ENCODE measurements at places on chromosomes 5 and 9. TPM values are rescaled to one million over a fixed set of nuclear protein-coding genes. Genes with fewer than 3 reads are reported as not detected.

Gene LRRC70
- polyA plus RNA-seq, result 2.4 TPM

Gene SPATA9
- not detected for polyA plus RNA-seq

DNA sequence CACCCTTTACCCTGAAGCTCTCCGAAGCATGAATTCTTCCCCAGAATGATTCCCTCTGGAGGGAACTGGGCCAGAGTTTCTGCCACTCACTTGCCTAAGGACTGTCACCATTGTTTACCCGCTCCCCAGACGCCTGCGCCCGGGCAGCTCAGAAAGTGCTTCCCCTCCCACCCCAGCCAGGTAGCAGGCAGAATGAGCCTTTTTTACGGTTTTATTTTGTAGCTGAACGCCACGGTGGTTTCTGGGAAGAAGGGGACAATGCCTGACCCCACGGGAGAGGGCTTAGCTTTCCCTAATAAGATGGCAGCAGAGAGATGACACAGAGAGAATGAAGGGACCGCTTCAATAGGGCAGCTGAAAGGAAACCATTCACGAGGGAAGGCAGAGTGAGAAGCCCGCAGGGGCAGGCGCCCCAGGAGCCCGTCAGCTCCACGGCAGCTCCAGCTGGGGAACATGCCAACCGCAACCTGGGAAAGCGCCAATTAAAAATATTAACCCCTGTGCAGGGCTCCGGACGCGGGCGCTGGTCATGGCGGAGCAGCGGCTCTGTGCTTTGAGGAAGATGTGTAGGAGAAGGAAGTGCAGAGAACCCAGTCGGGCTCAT is 20.4 kb upstream of the NTNG2 start:
- DNase-seq, result no peak

DNA sequence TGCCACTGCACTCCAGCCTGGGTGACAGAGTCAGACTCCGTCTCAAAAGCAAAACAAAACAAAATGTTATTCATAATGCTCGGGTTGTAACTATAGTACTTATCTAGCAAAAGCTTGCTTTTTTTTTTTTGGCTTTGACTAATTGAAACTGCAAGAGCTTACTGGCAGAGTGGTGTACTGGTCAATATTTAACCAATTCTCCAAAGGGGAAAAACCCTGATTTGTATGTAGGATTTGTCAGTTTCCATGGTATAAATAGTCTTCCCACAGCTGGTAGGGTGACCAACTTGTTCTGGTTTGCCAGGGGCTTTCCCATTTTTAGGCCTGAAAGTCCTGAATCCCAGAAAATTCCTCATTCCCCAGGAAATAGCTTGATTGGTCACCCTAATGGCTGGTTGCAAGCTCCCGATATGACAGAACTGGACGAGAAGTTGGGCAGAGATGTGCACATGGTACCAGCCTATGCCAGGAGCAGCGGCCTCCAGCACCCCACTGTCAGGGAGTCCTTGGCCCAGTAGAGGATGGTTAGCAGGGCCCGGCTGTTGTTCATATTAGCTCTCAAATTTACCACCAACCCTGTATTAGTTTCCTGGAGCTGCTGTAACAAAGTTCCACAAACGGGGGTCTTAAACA is 58.0 kb downstream of the FXN start:
- DNase-seq, result no peak

GRCh38 chr5:174329738-174330137 is 284.2 kb downstream of the NSG2 start:
- DNase-seq, result no peak

DNA sequence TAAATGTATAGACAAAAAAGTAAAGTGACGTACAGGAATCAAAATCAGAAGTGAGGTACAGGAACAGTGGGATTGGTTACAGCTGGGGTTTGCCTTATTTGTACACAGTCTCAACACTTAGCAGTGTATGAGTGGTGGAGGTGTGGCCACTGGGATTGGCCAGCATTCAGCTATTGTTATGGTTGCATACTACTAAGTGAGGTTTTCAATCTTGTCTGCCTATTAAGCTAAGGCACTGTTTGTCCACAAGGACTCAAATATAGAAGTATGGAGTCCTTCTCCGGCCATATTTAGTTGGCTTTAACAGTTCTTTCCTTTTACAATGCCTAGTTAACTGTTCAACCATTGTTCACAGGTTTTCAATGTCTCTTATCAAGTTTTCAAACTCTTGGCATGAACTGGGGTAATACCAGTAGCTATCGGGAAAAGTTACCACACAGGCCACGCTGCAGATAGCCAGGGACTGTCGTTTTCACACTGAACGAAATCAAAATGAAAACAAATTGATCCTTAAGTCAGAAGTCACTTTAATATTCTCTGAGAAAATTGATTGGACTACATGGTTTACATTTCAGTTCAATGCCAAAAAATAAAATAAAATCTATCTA is 176.0 kb upstream of the FREM1 start:
- DNase-seq, result no peak

GRCh38 chr9:126456441-126457174 is 130.0 kb downstream of the MVB12B start:
- no peak for DNase-seq

All from CD14-positive monocyte (primary cell).